ENCODE measurements at places on chromosomes 1 and 21. TPM values are rescaled to one million over a fixed set of nuclear protein-coding genes. Genes with fewer than 3 reads are reported as not detected.

CELA2B gene
- polyA plus RNA-seq: not detected

PCBP3 gene
- polyA plus RNA-seq: 6.5 TPM

C2CD2 gene
- polyA plus RNA-seq: 4.5 TPM

ZNF648 gene
- polyA plus RNA-seq: 0.24 TPM

CELF3 gene
- polyA plus RNA-seq: 0.16 TPM

Data from GM23338 (cell line).